ENCODE measurements at places on chromosomes 1 and 21. TPM values are rescaled to one million over a fixed set of nuclear protein-coding genes. Genes with fewer than 3 reads are reported as not detected.

Gene DISP3
- 0.18 TPM for total RNA-seq

Gene FALEC
- total RNA-seq = not detected

Gene ALX3
- not detected for total RNA-seq

Gene GJB4
- not detected for total RNA-seq

Gene LIPI
- 0.98 TPM for total RNA-seq

- DNase-seq = no peak
Observed at GRCh38 chr1:247998811-247999210, 14.6 kb upstream of the OR2L5 start.

DNA sequence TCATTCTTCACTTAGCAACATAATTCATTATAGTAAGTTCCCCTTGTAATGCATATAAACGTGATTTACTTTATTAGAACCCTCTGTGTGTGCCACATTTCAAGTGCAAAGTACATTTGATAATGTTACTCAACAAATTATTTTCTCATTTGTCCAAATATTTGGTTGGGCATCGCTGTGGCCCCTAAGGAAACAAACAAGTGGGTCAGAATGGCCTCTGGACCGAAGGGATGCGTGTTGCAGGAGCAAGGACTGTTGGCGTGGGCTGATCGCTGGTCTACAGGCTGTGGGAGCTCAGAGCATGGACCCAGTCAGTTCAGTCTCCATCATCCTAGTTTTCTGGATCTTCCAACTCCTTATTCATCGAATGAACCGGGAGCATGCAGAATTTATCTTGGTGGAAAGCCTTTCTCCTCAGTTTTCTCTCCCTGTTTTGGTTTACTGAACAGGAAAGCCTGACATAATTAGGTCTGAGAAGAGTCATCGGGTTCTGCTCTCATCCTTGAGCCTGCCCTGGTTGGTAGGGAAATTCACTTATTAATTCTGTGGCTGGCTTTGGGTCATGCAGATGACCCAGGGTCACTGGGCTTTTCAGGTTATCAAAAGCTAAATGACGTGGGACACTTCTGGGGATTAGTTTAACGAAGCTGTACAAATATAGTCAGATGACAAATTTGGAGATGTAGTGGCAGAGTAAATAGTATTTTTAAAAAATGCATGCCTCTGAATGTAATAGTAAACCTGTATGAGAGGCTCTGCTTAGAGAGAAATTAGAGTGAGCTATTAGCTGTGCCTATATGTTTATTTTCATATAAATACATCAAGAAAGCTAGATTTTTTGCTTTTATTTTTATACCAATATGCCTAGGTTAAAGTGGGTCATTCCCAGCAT is 200.2 kb downstream of the SDCCAG8 start:
- no peak for DNase-seq

GRCh38 chr1:110235834-110236682 is 25.9 kb downstream of the KCNC4 start:
- no peak for DNase-seq

DNA sequence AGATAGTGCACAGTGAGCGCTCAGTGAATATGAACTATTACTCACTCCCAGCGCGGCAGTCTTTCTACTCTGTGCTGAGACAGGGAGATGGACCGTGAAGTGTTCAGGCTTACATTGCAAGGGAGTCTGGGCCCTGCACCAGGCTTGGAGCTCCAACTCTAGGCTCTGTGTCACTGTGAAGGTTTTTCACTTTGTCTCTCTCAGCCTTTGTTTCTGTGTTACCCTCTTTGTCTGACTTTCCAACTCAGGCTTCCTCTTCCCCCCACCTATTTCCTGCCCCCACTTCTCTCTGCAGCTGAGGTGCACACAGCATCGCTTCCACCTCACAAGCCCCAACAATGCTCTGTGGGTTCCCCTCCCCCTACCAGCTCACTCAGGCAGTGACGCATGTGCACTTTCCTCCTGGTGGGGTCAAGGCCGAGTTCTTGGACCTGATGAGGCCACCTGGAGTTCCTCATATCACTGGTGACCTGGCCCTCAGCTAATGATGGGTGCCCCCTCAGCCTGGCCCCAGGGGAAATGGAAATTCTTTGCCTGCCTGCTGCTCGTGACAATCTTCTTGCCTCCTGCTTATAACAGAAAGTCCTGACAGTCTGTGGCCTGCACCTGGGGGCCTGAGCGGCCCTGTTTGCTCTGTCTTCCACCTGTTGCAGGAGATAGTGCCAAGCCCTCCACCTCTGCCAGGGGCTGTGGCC is 1.1 kb upstream of the LCK start:
- no peak for DNase-seq

DNA sequence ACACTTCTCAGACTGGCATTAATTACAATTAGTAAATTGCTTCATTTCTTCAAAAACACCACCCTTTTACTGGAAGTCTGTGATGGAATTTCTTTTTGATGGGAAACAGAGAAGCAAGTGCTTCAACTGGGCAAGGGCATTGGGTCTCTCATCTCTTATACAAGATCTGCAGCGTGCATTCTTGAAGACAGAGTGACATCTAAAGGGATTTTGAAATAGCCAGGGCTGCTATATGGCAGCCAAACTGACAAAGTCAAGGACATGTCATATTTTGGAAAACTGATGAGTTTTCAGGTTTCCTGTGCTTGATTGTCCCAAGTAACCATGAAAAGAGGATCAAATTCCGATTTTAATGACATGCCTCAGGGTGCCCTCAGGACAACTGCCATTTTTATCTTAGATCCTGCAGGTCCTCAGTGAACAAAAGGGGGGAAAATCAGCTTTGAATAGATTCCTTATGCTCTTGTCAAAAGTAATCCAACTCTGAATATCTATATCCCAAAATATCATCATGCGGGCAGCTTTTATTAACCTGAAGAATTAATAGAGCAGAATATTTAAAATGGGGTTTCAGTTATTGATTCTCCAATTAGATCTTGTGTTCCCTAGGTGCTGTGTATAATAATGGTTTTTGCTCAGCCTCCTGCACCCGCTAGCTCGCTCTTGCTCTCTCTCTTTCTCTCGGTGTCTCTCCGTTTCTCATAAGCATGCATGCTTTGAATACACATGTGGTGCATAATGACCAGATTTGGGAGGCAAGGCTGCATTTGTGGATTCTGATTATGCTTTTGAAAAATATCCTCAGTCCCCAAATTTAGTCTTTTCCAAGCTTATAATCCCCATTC is 221.8 kb downstream of the TTLL7 start:
- no peak for DNase-seq

DNA sequence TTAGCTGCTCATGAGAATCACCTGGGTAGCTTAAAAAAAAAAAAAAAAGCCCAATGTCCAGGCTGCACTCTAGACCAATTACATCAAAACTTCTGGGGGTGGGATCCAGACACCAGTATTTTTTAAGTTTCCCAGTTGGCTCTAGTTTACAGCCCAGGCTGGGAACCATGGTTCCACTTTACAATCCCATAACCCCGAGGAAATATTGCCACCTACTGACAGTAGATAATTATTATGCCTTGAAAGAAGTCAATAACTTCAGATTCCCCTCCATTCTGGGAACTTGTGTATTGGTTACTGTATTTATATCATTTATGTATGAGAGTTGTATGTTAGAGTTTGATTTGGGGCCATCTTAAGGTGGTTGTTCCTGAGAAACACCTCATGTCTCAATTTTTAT is 100.2 kb downstream of the SPATA46 start:
- no peak for DNase-seq

DNA sequence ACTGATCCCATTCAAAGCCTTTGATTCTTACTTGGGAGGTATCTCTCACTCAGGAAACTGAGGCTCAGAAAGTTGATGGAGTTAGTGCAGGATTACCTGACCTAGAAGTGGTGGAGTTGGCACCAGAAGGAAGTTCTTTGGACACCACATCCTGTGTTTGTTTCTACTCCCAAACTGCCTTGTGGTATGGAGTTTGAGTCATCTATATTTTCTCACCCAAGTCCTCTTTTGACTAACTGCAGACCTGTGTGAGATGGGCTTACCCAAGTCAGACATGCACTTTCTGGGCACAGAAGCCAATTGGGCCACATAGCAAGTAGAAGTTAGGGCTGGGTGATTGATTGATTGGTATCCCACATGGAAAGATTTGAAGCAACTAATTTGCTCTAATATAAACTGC is 36.1 kb downstream of the FGGY start:
- no peak for DNase-seq

GRCh38 chr1:21586846-21587601 is 77.8 kb downstream of the ALPL start:
- peak; percentile 70 for DNase-seq

- DNase-seq = no peak
Observed at GRCh38 chr1:54955359-54955758, 25.1 kb upstream of the TMEM61 start.

DNA sequence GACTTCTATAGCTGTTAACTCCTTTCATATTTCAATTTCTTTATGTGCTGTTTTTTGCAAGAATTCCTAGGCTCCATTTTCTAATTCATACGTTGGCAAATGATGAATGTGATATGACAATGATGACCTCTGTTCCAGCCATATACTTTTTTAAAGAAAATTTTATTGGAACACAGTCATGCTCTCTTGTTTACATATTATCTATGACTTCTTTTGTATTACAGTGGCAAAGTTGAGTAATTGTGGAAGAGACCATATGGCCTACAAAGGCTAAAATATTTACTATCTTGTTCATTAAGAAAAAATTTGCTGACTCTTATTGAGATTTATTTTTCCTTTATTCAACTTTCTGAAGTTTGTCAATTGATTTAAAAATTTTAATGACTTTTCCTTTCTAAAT is 7.1 kb downstream of the IFI44L start:
- no peak for DNase-seq

DNA sequence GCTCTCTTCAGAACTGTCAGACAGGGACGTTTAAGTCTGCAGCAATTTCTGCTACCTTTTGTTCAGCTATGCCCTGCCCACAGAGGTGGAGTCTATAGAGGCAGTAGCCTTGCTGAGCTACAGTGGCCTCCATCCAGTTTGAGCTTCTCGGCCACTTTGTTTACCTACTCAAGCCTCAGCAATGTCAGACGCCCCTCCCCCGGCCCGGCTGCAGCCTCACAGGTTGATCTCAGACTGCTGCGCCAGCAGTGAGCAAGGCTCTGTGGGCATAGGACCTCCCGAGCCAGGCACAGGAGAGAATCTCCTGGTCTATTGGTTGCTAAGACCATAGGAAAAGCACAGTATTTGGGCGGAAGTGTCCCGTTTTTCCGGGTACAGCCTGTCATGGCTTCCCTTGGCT is 89.9 kb upstream of the PDC start:
- no peak for DNase-seq

All from sciatic nerve (tissue), 2 donors.